ENCODE measurements at places on chromosomes 5 and 9.
A peak's percentile ranks its signal among the peaks of the same experiment; 100 is the strongest.

DNA sequence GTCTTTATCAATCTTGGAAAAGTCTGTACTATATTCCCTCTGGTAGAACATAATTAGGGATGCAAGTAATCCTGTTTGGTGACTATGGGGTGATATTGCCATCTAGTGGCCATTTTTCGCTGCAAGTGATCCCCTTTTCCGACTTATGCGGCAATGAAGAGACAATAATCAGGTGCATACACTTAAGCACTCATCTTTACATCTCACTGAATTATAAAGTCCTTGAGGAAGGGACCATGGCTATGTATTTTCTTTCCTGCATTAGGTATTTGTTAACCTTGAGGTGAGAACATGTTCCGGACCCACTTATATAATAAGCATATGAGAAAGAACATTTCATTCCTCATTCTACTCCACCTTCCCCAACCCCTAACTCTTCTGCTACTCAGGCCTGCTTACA is 19.6 kb upstream of the LIX1 start:
- DNase-seq: peak; percentile 10

DNA sequence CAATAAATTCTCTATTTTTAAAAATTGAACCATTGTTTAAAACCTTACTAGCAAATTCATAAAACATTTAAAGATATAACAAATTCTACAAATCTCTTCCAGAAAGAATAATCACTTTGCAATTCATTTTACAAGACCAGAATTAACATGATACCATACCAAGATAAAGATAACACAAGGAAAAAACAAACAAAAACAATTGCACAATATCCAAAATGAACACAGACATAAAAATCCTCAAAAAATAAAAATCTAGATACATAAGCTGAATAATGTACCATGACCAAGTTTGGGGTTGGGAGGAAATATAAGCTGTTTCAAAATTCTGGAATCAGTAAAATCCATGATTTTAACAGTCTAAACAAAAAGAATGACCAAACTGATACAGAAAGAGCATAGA is 11.1 kb downstream of the CCNG1 start:
- no peak for DNase-seq

DNA sequence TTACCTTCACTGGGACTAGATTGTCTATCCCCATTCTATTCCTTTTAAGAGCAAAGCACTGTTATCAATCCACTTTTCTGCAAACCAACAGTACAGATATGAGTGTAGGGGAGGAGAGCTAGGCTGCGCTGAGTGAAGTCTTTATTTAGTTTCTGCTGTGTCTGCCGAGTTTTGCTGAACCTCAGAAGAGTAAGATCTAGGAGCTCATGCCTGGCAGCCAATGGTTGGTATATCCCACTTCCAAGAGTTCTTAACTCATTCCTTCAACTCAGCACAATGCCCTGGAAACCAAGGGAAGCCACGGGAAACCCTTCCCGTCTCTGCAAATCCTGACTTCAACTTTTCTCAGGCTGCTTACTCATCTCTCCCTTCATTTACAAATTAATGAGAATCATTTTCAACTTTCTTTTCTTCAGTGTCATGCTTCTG is 58.0 kb upstream of the JAK2 start:
- DNase-seq: no peak

- no peak for DNase-seq
These were observed 128.1 kb downstream of the CRB2 start for GRCh38 chr9:123484130-123484529.

Data from hepatic stellate cell (primary cell).